Stimulated activated CD4-positive, alpha-beta T cell treated with anti-CD3 and anti-CD28 coated beads, TNF-alpha, amount 100 ng/mL, for 1 hour (primary cell): ENCODE measurements at places on chromosomes 12 and 14.

DNA sequence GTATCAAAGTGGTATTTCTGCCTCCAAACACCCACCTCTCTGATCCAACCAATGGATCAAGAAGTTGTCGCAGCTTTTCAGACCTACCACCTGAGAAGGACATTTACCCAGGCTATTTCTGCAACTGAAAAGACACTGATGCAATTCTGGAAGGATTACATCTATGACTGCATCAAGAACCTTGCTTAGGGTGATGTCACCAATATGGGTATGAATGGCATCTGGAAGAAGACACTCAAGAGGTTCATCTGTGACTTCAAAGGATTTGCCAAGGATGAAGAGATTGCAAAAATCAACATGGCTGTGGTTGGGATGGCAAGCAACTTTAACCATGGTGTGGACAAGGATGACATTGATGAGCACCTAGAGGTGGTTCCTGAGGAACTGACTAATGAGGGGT, 154.2 kb downstream of the PCNX1 start:
- DNase-seq: no peak

DNA sequence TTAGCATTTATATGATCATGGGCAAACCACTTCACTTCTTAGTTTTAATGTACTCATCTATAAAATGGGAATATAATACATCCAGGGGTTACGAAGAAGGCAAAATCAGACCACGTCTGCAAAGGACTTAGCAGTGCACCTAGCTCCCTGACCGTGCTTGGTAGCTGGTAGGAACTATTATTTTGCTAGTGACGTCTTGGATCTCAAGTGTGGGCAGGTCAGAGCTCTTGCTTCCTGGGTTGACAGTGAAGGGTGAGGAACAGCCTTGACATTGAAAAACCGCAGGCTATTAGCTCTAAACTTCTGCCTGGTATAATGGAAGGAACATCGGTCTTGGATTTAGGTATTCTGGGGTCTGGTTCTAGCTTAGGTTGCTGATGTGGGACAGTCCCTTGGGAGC, 89.3 kb upstream of the MED13L start:
- DNase-seq: no peak

DNA sequence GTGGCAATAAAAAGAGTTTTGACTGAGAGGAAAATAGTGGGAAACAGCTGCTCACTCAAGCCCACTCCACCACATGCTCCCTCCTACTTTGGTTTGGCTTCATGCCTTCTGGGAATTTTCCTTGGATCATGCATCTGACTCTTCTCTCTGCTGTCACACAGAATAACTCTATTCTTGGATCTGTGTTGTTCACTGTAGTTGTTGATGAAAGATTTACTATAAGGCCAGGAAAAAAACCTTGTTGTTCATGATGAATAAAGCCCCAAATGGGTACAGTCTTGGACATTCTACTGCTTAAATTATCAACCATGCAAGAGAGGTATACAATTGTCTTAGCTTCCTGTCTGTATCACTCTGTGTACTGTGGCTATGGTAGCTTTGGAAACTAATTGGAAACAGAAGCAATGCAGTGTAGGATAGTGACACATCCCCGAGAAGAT, 70.5 kb downstream of the TMX1 start:
- DNase-seq: no peak

DNA sequence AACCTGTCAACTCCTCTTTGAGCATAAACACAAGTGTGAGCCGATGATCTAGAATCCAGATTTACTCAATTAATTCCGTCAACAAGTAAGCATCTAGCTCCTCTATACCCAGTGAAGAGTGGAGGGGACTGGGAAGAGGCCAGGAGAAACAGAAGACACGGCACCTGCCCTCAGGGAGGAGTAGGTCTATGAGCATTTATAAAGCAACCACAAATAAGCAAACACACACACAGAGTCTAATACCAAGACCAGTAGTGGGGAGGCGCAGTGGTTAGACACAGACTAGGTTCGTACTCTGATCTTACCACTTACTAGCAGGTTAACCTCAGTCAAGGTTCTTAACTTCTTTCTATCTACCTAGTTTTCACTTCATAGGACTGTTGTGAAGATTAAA, 5.9 kb upstream of the FOXN3 start:
- DNase-seq: no peak

DNA sequence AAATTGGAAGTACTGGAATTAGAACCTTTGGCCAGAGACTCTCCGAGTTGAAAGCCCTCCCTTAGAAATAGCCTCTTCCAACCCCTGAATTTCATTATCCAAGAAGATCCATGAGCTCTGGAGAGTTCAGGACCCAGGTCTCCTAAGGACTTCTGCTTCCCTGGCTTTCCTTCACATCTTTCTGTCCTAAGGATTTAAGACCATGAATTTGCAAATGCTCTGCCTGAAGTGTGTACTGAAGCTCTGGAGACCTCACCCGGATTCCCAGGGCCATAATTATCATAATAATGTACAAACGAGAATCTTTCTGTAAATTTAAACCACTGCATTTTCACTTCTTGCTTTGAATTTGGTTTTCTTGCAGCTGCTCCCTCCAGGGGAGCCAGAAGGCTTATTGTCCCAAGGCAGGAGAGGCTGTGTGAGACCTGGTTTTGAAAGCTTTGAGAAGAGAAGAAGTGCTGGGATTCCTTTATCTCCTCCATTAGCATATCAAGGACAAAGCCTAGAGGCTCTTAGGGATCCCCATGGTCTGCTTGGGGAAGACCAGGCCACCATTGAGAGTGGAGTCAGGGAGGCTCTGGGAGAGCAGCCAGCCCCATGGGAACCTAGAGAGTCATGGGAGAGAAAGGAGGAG, 41.1 kb downstream of the GLRX5 start:
- no peak for DNase-seq

DNA sequence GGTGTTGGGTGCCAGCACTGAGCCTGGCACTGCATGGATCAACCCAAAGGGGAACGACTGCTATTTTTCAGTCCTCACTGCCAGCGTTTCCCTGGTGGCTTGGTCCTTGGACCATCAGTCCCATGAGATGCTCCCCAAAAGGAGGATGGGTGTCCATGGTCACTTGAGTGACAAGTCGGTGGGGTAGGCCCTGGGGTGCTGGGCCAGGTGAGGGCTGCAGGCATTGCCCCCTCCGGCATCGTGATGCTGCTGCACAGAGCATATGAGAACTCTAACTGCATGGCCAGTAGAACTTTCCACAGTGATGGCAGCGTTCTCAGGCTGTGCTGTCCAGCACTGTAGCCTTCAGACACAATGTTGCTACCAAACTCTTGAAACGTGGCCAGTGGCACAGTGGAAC, 16.2 kb downstream of the SETD1B start:
- no peak for DNase-seq

DNA sequence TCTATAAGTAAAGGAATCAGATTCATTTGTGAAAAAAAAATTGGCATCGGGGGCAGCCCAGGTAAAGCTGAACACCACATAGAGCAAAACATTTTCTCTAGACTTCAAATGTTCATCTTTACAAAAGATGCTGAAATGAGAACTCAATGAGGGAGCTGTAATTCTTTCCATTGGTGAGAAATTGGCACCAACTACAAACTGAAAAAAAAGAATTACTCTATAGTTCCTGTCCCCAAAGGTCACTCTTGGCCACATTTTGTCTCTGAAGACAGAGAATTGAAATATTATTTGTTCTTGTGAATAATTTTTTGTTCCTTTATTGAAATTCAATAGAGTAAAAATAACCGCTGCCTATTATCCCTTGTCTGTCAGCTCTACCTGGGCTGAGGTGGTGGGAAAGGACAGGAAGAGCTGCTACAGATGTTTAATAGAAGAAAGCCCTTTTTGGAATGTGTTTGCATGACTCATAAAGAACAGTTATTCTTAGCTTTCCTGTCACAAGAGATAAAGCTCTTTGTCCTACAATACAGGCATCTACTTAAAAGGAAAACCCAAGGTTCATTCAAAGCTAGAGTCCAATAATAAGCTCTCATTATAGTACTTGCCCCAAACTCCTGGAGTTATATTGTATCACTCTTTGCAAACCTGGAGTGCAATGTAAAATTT, 380.1 kb upstream of the KITLG start:
- no peak for DNase-seq

DNA sequence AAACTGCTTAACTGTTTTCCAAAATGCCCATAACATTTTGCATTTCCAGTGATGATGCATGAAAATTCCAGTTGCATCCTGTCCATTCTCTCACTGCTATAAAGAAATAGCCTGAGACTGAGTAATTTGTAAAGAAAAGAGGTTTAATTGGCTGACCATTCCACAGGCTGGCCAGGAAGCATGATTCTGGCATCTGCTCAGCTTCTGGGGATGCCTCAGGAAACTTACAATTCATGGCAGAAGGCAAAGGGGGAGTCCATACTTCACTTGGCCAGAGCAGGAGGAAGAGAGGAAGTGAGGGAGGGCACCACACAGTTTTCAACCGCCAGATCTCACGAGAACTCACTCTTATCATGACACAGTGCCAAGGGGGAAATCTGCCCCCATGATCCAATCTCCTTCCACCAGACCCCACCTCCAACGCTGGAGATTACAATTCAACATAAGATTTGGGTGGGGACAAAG, 18.2 kb upstream of the CLEC2D start:
- no peak for DNase-seq

GRCh38 chr12:25675808-25676207, 122.7 kb upstream of the LMNTD1 start:
- no peak for DNase-seq

- DNase-seq: no peak
Measured at GRCh38 chr14:75174066-75174465, 2.3 kb downstream of the TMED10 start.

GRCh38 chr12:27922531-27923139, 49.9 kb downstream of the PTHLH start:
- DNase-seq: no peak

DNA sequence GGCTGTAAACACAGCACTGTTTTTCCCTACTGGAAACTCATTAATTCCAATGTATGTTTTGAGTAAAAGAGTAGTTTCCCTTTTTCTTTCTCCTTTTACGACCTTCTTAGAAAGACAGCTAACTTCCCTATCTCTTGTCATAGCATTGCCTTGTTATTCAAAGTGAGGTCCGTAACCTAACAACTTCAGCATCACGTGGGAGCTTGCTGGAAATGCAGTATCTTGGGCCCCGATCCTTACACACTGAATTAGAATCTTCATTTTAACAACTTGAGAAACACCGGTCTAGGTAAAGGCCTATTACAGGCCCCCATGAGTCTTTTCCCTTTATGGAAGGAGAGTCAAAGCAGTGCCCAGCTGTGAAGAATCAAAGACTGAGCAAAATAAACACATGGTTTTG, 230.7 kb upstream of the PRKD1 start:
- DNase-seq: no peak

DNA sequence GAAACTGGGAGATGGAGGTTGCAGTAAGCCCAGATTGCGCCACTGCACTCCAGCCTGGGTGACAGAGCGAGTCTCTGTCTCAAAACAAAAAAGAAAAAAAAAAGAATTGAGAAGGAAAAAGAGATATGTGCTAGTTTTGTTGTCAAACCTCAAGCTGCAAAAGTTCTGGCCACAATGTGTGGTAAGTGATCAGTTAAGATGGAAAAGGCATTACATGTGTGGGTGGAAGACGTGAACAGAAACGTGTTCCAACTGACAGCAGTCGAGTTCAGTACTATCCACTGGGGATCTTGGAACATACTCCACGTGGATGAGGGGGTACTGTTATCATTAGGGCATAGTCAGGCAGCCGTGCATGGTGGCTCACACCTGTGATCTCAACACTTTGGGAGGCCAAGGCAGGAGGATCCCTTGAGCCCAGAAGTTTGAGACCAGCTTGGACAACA, 17.3 kb downstream of the GPR68 start:
- no peak for DNase-seq

DNA sequence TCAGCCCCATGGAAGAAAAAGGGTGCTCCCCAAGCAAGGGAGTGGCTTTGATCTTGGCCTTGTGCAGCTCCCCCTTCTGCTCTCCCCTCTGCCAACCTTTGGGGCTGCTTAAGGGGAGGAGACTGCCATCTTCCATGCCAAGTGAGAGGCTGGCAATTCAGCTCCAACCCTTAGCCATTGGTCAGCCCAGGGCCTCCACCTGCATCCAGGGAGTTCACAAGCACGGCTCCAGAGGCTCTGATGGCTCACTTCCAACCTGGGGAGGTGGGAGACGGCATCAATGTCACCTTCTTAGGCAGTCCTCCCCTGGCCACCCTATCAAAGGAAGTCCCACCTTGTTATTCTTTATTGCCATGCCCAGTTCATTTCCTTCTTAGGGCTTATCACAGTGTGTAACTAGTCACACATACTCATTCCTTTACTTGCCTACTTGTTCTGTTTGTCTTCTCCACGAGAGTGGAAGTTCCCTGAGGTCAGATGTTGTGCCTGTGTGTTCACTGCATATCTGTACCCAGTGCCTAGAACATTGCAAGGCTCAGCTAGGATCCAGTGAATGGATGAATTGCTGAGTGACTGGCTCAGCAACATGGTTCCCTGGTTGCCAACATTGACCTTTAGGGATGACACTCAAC, 5.0 kb downstream of the HDAC7 start:
- DNase-seq: no peak

DNA sequence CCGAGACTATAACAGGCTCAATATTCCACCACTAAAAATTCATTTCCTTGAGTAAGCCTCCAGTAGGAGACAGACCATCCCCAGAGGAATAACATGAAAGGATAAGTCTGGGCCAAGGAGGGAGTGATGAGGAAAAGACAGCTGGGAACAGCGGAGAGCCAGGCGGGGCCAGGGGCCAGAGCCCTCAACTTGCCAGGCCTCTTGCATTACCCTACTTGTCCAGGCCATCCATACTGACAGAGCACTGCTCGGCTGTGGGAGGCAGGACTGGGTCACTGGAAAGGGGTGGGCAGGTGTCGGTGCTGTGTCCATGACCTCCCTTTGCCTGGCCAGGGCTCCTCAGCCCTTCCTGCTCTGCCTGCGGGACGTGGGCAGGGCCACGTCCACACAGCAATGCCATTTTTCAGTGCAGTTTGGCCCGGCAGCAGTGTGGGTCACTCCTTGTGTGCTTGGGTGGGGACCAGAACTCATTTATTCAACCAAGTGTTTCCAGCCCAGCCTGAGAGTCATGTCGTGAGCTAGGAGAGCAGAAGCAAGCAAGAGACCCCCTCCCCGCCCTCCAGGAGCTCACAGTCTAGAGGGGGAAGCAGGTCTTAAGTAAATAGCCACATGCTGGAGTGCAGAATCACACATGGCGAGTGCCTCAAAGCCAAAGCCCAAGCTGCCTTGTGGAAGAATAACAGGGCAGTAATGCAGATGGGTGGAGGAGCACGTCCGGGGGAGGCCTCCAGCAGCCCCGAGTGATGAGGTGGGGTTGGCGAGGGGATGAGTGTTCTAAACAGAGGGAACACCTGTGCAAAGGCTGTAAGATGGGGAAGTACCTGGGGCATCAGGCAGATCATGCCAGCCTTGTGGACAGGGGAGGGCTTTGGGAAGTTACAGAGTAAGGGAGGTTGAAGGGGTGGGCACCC, 8.9 kb upstream of the FAIM2 start:
- DNase-seq: no peak

DNA sequence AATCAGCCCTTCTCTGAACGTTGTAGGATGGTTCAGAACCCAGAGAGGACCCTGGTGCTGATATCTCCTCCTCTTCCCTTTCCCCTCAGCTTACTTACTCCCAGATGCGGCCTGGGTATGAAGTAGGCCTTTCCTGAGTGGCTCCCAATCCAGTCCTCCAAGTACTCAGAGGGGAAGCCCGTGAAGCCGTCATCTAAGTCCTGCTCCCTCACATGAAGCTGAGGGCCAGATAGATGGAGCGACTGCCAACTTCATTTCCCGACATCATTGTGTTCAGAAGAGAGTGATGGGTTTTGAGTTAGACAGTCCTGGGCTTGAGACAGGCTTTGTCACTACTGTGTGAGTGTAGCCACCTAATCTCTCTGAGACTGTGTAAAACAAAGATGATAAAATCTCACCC, 2.7 kb downstream of the APOLD1 start:
- no peak for DNase-seq

GRCh38 chr14:66046591-66046990, 439.6 kb upstream of the CCDC196 start:
- no peak for DNase-seq
